ENCODE measurements at places on chromosomes 11 and 22. TPM values are rescaled to one million over a fixed set of nuclear protein-coding genes. Genes with fewer than 3 reads are reported as not detected.

The MAJIN gene
- 0.80 TPM for polyA plus RNA-seq

DNA sequence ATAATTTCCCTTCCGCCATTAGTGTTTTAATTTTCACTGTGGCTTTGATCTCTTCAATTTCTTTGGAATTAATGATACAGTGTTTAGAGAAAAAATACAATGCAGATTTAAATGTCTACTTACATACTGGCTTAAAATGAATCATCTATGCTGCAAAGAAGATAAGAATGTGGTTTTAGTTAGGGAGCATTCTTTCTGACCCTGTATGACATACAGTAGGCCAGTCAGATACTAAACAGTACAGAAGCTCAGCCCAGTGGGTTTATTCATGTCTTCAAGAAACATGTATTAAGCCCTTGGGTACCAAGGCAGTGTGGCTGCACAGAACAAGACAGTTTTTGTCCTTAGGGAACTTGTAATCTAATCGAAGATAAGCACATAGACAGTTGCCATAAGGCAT lies 268.8 kb downstream of the DDX10 start:
- DNase-seq, result no peak

The ADM2 gene
- 5.7 TPM for polyA plus RNA-seq

The MRGPRE gene
- not detected for polyA plus RNA-seq

The MIF gene
- 195 TPM for polyA plus RNA-seq

The NR1H3 gene
- polyA plus RNA-seq, result 41.2 TPM

- DNase-seq, result no peak
Observed at GRCh38 chr22:36839356-36840073, 21.3 kb upstream of the NCF4 start.

- DNase-seq, result no peak
Observed at GRCh38 chr11:130426223-130426836, 2.1 kb downstream of the ADAMTS8 start.

The SLC29A2 gene
- polyA plus RNA-seq, result 23.1 TPM
